Thoracic aorta (tissue), 2 donors: ENCODE measurements at places on chromosomes 6 and 20.

- no peak for DNase-seq
Observed at GRCh38 chr6:150694889-150695288, 95.2 kb downstream of the PLEKHG1 start.

- no peak for DNase-seq
Observed at GRCh38 chr20:25984933-25985332, 288.3 kb upstream of the ZNF337 start.

- DNase-seq = no peak
Observed at GRCh38 chr20:11347738-11348137, 570.0 kb upstream of the BTBD3 start.

DNA sequence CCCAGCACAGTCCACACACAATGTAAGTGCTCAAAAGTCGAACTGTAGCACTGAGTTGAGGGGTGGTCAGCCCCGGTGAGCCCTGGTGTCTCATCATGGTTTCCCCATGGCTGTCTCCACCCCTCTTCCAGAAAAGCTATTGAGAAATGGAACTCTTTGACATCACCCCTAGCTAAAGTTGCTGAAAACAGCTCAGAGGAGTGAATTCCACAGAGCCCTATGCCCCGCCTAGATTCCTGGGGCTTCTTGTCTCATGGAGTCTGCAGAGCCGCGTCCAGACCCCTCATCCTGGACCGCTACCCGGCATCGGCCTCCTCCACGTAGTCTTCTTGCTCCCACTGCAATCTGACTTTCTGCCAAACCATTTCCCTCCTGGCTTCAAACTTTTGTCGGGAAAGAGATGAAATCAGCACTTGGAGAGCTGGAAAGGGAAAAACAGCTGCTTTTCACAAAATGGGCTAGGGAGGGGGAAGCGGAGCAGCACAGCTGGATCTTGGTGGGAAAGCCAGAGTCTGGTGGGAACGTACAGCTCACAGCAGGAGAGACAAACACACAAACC, 132.2 kb downstream of the SNX5 start:
- DNase-seq = peak; percentile 34

DNA sequence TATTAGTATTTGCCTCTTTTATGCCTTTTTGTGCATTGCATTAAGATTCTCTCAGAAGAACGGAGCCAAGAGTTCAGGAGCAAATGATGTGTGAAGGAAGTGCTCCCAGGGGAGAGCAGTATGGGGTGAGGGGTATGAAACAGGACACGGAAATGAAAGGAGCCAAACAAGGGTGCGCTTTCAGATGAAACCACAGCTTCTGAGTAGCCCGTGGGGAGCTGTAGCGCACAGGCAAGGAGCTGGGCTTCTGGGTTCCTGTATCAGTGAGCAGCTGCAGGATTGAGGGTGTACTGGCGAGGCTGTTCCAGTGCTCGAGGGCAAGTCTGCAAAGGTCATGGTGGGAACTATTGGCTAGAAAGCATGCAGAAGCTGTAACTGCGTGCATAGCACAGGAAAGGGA, 25.4 kb downstream of the ANKEF1 start:
- DNase-seq = no peak

DNA sequence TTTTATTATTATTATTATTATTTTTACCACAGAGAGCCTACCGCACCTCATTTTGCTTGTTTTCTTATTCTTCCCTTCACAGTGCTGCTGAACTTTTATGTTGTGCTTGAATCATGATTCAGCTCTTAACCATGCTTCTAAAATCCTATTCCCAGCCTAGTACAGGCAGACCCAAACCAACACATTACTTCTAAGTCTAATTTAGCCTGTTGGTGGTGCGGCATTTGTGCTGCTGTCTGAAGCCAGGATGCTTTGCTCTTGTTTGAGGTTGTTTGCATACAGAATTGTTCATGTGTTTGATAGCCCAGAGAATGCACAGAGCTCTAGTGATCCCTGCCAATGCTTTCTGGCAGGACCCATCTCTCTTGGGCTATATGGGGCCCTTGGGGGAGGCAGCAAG, 213.5 kb upstream of the KCNG1 start:
- DNase-seq = no peak

GRCh38 chr6:1609648-1610496, at the start of gene FOXC1:
TSS of gene FOXC1 (plus strand) at chr6:1609915. CDS start at chr6:1610446, 531 bp downstream.
- peak; percentile 60 for DNase-seq

DNA sequence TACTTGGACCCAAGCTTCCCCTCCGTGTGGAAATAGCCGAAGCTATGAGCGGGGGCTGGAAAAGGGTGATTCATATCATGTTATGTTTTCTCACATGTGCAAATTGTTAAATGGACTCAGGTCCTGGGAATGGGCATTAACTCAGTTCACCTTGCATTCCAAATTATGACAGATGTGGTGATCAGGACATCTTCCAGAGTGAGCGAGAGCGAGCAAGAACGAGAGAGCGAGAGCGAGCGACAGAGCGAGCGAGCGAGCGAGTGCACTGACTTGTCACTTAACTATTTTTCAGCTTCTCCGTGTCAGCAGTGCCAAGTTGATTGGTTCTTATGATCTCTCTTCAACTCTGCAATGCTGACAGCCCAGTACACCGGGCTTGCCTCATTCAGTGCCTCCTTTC, 437.4 kb upstream of the NRSN1 start:
- no peak for DNase-seq

DNA sequence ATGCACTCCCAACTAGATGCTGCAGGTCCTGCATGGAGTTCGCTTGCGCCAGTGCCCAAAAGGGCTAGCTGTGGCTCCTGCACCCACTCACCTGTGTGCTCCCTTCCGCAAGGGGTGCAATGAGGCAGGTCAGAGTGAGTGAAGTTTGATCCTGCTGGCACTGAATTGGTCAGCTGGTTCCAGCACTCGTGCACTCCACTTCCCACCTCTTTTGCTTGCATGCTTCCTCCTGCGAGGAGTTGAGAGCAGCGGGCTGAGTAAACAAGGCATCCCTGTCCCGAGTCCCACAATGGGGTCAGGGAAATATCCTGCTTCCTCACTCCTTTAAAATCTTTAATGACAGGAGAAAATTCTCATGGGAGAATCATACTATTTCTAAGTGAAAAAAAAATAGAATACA, 86.2 kb downstream of the LCA5 start:
- DNase-seq = no peak

DNA sequence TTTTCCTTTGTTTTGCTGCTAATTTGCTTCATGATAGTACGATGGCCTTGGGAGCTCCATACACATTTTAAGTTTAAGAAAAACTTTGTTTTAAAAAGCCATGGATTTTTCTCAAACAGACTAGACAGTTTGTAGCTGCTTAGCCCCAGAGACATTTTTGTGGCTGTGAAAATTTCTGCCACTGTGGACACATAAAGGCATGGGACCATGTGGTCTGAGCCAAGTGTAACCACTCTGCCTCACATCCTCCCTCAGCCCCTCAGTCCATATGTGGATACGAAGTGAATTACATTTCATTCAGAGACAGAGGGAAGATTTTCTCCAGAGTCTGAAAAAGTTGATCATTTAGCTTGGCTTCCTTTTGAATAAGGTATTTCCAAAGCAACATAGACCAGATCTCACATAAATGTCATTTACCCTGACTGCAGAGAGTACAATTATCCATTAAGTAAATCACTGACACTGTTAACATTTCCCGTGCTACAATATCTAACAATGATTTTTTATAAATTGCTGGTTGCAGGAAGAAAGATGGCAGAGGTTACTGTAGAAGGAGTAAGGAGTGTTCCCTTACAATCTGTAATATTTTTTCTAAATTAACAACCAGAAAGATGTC, 87.4 kb downstream of the GJA1 start:
- no peak for DNase-seq

DNA sequence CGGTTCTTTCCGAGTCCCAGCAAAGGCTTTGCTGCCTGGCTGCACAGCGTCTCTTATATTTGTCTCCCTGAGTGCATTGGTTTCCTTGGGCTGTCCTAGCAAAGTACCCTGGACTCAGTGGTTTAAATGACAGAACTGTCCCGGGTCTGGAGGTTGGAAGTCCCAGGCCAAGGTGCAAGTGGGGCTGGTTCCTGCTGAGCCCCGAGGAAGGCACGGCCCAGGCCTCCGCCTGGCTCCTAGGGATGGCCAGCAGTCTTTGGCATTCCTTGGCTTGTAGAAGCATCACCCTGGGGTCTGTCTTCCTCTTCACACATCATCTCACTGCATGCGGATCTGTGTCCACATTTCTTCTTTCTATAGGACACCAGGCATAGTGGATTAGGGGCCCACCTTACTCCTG, 64.8 kb upstream of the QKI start:
- DNase-seq = no peak

- DNase-seq = no peak
Observed at GRCh38 chr6:101232961-101233360, 160.5 kb upstream of the GRIK2 start.

- DNase-seq = peak; percentile 20
Observed at GRCh38 chr20:20860078-20860806, 147.8 kb upstream of the RALGAPA2 start.

DNA sequence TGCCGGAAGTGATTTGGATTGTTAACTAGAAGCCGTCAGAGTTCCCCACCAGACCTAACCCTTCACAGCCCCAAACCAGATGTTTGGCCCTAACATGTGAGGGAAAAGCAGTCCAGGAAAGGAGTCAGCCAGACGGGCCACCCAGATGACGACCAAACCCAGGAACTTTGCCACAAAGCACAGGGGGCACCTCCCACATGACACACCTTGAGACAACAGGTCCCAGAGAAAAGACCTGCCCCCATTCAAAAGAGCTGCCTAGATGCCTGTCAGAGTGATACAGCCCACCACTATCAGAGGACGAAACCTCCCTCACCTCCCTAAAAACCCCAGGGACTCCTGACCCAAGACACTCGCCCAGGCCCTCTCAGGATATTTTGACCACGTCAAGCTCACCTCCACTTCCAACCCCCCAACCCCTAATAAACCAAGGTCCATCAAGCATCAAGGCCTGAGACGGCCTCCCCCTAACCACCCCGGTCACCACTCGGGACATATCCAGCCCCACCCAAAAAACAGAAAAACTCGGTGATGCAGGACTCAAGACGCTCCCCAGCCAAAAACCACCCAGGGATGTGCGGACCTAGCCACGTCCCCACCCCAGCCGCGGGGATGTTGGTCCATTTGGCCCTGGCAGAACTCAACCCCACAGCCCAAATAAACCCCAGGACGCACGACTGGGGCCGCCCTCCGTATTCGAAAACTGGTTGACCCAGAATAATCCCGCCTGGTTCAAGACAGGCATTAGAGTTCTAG, 662 bp downstream of the ZNF343 start:
- no peak for DNase-seq

DNA sequence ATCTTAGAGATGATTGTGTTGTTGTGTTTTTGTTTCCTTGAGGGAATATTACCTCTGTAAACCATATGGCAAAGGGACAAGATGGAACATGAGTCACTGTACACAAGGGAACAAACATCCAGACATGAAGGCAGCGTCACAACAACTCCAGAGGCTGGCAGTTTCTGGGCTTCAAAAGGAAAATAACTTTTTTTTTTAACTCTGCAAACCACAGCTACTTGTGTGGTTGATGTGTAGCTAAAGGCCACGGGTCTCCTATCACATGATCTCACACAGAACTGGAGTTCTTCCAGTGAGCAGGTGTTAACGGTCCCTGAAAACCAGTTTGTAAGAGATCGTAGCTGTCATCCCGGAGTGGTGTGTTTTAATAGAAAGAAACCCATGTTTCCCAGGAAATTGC, 33.2 kb upstream of the HBS1L start:
- no peak for DNase-seq

- no peak for DNase-seq
Observed at GRCh38 chr6:34955442-34955841, 66.4 kb downstream of the ANKS1A start.

DNA sequence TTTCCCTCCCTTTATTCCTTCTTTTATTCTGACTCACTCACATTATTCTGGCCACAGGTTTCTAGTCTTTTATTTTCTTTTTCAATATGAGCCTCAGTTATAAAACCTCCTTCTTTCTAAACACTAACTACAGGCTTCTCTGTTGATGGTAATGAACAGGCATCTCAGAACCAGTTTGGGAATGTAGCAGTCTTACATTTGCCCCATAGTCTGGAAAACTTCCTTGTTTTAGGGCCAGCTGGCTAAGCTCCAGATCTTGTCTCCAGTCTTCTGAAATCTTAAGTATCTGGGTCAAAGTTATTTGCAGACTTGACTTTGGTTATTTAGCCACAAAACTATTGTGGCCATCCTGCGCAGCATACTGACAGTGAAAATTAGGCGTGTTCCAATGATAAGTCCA, 97.0 kb upstream of the MAN1A1 start:
- DNase-seq = no peak

GRCh38 chr20:53332022-53332837, 261.4 kb downstream of the ZNF217 start:
- DNase-seq = no peak

- DNase-seq = no peak
Observed at GRCh38 chr20:6709910-6710595, 57.4 kb upstream of the BMP2 start.

- DNase-seq = no peak
Observed at GRCh38 chr6:143513410-143513809, 1.9 kb upstream of the FUCA2 start.

DNA sequence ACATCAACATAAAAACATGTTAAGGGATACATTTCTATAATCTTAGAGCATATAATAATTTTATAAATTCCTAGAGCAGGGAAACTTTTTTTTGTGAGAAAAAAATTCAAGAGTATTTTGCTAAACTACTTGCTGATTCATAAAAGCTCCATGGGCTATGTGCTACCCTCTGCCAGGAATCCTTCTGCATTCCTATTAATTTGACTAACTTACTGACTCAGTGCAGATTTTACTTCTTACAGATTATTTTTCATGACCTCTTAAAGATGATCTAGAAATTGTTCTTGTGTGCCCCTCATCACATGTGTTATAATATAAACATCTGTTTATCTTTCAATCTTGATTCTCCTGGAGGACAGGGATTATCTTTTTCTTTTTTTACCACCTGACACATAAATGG, 5.7 kb downstream of the VTA1 start:
- DNase-seq = no peak

GRCh38 chr6:1679688-1680068, 70.0 kb downstream of the FOXC1 start:
- DNase-seq = no peak

DNA sequence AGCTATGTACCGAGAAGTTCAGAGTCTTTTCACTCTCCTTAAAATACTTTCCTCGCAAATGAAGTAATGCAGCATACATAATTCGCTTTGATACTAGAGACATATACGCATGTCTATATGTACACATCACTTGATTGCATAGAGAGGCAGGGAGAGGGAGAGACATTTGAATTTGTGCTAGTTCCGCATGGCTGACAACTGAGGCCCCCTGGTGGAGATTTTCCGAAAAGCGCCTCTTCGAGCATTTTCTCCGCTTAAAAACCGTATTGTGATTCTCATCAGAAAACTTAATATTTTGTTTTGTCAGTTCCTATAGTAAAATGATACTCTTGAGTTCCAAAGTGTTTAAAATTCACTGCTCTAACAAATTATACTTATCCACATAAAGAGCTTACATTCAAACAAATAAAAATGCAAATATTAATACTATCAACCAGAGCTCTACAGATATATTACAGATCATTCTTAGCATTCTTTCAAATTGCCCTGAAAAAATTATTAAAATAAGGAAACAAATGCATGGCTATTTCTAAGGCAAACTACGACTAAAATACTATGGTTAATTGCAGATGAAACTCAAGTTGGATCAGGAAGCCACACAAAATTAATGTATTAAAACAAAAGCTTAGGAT, 637 bp downstream of the MYLK4 start:
- no peak for DNase-seq
